CD4-positive, alpha-beta T cell (primary cell): ENCODE measurements at places on chromosomes 12 and 14.

DNA sequence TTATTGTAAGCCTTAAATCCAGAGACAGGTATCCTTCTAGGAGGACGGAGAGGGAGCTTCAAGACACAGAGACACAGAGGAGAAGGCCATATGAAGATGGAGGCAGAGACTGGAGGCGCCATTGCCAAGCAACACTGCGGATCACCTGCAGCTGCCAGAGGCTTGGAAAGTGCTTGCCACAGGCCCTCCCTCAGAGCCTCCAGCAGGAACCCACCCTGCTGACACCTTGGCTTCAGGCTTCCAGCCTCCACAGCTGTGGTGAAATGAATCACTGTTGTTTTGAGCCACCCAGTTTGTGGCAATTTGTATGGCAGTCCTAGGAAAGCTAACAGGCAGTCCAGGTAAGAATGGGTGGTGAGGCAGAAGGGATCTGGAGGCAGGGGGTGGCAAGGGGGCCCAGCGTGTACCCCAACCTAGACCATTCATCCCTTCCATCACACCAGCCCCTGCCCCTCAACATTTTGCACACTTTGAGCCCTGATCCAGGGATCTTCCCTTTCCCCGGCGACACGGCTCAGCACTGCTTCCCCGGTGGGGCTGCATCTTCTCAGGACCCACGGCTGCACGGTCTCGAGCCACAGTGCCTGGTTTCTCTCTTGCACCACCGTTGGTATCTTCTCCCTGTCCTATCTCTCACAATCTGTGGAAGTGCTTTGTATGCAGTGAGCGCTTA is 22.3 kb upstream of the BCDIN3D start:
- DNase-seq, result no peak

GRCh38 chr14:88630565-88630964 is 67.7 kb downstream of the ZC3H14 start:
- DNase-seq, result no peak

DNA sequence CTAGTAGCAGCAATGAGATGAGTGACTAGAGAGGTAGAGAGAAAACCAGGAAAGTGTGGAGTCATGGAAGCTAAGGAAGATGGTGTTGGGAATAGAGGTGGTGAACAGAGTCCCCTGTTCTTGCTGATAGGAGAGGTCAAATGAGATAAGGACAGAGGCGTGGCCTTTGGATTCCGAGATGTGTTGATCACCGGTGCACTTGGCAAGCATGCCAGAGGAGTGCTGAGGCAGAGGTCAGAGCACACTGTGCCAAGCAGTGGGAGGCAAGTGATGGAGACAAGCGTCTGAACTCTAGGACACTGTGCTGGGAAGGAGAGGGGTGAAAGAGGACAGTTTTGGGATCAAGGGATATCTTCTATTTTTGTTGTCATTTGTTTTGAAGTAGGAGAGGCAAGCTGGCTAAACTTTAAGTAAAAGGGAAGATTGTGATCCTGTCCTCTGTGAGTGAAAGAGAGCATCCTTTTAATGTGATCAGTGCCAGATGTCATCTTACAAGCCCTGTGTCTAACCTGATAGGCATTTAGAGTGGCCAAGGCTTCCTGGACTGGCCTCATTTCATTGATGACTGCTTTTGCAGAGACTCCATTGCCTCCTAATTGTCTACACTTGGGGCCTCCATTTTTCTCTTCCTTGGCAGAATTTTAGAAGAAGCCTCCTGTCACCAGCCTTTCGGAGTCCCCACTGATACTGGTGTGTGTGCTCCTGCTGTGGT is 336.4 kb downstream of the CACNA1C start:
- DNase-seq, result no peak

- DNase-seq, result no peak
Measured at GRCh38 chr12:23618718-23619117, 330.8 kb downstream of the SOX5 start.

GRCh38 chr14:33567023-33567728 is 383.7 kb downstream of the EGLN3 start:
- DNase-seq, result no peak

- DNase-seq, result no peak
Measured at GRCh38 chr14:100641274-100641860, 54.1 kb upstream of the BEGAIN start.

- no peak for DNase-seq
Measured at GRCh38 chr14:60278350-60278749, 29.3 kb downstream of the PPM1A start.

GRCh38 chr12:94263905-94264561 is 115.7 kb downstream of the PLXNC1 start:
- no peak for DNase-seq

DNA sequence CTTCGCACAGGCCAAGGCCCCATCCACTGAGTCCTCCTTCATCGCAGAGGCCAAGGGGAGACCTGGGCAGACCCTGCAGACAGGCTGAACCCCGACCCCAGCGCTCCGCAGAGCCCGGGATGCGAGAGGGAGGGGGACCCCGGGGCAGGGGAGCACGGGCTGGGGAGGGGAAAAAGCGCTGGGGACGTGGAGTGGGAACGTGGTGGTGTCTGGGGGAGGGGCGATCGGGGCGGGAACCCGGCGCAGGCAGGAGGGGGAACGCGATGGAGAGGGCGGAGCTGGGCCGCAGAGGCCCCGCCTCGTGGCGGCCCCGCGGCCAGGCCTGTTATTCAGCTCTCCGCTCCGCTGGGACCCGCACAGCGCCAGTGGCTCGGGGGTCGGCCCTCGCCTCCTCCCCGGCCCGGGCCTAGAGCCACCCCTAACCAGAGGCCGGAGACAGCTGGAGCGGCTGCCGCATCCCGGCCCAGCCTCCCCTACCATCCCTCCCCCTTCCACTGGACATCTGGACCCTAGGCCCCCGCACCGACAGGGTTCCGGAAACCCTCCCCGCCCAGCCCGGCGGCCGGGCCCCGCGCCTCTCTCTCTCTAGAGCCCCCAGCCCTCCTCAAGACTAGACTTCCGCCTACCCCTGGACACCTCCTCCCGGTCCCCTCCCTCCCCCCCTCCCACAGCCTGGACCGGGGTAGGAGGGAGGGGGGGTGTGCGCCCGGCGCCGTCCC is at the start of gene ARHGEF25:
TSS of gene ARHGEF25 (plus strand) at position 328 of the 719 bp plus-strand sequence. CDS start 460 bp downstream, outside the sequence.
- DNase-seq, result no peak

GRCh38 chr12:110780448-110780847 is 37.8 kb upstream of the PPP1CC start:
- DNase-seq, result peak; percentile 10

GRCh38 chr14:34766606-34767005 is 52.2 kb upstream of the CFL2 start:
- DNase-seq, result no peak

- DNase-seq, result no peak
Measured at GRCh38 chr14:89422181-89422951, 5.3 kb upstream of the FOXN3 start.
